Fibroblast of the aortic adventitia (primary cell): ENCODE measurements at places on chromosomes 6 and 20.
A peak's percentile ranks its signal among the peaks of the same experiment; 100 is the strongest.

GRCh38 chr6:40389254-40389653 lies 197.9 kb downstream of the LRFN2 start:
- DNase-seq, result no peak

DNA sequence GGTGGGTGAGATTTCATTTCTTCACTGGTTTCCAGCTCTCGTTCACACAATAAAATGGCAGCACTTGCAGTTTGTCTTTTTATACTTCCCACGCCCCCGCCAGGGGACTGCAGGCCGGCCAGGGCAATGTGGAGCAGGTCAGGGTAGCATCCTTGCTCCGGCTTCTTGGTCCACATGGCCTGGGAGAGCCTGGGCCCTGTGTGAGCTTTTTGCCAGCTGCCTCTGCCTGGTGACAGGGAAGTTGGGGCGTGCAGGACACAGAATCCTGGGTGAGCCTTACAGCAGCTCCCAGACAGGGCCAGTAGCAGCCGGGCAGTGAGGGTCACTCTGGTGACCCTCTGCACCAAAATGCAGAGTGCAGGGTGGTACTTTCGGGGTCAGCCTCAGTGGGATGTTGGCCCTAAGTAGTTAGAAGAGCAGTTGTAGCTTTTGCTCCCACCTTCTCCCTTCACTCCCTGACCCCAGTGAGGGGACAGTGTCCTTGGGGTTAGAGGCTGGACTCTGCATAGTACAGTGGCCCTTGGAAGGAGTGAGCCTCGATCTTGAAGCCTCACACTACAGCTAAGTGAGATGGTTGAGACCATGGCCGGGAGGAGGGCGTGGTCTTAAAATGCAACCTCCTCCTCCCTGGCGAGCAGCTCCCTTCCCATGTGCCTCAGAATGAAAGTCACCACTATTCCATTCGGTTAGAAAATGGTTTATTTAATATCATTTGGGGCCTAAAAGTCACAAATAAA lies 23.8 kb downstream of the PYGB start:
- no peak for DNase-seq

DNA sequence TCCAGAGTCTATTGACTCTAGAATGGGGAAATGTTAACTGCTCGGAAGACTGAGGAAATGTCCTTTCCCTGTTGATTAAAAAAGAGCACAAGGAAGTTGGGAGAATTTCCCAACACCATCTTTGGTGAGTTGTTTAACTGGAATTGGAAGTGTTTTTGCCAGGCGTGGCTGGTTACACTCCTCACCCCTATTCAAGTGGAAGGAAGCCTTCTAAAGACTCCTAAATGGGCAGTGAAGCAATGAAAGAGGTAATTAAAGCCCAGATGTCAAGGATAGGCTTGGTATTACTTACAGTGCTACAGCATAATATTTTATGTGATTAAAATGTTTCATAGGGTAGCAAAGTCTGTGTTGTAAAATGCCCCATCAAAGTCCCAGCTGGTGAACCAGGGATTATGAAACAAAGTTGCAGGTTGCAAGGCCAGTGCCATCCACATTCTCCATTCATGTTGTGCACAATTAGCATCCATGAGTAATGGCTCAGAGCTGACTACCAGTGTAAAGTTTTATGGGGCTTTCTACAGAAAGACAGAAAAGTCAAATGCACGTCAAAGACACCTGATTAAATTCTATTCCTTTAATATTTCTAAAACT lies 52.6 kb downstream of the BTBD3 start:
- no peak for DNase-seq

DNA sequence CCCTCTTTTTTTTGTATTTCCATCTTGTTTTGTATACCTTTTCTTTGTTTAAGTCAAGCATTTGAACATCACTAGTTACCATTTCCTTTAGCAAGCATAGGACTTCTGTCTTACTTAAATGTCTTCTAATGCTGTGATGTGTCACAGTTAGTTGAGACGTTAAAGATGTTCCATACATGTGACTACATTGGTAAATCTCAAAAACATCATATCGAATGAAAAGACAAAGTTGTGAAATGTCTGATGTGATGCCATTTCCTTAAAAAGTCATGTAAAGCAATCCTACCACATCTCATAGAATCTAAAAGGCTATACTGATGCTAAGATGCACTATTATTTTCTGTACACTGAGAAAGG lies 26.8 kb downstream of the SLC16A10 start:
- no peak for DNase-seq

- no peak for DNase-seq
Measured at GRCh38 chr6:32069878-32070515, 31.8 kb downstream of the CYP21A2 start.

DNA sequence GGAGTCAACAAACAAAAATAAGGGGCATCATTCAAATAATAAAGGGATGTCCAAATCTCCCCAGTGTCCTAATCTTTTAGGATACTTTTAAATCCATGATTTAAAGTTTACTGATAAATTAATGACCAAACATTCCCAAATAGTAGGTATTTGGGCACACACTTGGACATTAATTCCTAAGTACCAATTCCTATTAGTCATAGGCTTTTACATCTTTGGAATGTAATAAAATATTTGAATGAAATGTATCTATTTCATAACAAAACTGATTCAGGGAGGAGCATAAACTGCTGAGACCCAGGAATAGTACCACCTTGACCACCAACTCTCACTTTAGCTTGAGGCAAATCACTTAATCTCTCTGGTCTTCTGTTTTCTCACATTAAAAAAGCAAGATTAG lies 44.3 kb downstream of the VGLL2 start:
- DNase-seq, result no peak

DNA sequence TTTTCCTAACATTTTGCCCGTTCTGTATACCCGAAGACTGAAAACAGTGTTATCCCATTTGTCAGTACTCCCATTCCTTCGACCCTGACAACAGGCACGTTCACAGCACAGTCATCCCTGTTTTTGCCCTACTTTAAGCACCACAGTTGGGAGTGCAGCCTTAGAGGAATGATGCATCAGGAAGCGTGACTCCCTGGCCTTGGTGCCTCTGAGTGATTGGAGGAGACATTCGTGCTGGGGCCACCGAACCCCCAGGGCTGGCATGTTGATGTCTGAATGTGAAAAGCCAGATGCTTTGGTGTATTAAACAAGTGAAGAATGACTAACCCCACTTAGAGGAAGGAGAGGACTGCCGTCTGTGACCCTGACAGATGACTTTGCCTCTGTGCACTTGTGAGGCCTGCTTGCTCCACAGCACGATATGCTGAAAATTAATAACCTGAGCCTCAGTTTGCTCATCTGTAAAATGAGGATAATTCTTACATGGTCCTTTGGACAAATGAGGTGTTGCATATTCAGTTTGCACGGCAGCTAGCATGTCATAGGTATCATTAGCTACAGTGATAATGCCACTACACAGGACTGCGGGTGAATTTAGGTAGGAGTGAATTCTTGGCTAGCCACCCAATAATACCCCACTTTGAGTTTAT lies 36.0 kb downstream of the STK35 start:
- peak; percentile 46 for DNase-seq

- DNase-seq, result no peak
Measured at GRCh38 chr20:1286267-1287024, 20.4 kb downstream of the SNPH start.

- no peak for DNase-seq
Measured at GRCh38 chr20:21516180-21516567, 2.3 kb upstream of the NKX2-2 start.

DNA sequence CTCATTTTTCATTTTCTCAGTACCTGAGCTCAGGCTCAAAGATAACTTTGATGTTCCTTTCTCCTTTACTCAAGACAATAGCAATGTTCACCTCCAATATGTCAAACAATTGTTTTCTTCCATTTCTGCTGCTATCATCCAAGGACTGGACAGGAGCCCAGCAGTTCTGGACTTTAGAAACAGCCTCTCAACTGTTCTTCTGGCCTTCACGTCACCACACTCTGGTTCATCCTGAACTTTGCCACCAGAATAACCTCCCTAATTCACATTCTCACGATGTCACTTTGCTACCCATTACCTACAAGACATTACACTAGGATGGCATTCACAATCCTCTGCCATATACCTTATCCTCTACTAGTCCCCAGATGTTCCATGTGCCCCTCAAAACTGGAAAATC lies 60.6 kb upstream of the PLEKHG1 start:
- DNase-seq, result no peak

GRCh38 chr6:12593771-12594529 lies 122.6 kb upstream of the PHACTR1 start:
- no peak for DNase-seq

DNA sequence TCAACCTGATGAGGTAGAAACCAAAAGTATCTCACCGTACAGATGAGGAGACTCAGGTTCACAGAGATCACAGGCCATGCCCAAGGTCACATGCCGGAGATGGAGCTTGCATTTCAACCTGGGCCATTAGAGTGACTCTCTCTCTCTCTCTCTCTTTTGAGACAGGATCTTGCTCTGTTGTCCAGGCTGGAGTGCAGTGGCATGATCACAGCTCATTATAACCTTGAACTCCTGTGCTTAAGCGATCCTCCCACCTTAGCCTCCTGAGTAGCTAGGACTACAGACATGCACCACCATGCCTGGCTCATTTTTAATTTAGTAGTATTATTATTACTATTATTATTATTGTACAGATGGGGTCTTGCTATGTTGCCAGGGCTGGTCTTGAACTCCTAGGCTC lies 2.8 kb upstream of the CSNK2A1 start:
- DNase-seq, result no peak

GRCh38 chr6:3789018-3789895 lies 37.7 kb upstream of the PXDC1 start:
- peak; percentile 57 for DNase-seq

- DNase-seq, result no peak
Measured at GRCh38 chr20:62906209-62906608, 20.1 kb downstream of the DIDO1 start.
